IPS-NIHi11 (cell line): ENCODE measurements at places on chromosomes 1 and 21.
A peak's percentile ranks its signal among the peaks of the same experiment; 100 is the strongest.

DNA sequence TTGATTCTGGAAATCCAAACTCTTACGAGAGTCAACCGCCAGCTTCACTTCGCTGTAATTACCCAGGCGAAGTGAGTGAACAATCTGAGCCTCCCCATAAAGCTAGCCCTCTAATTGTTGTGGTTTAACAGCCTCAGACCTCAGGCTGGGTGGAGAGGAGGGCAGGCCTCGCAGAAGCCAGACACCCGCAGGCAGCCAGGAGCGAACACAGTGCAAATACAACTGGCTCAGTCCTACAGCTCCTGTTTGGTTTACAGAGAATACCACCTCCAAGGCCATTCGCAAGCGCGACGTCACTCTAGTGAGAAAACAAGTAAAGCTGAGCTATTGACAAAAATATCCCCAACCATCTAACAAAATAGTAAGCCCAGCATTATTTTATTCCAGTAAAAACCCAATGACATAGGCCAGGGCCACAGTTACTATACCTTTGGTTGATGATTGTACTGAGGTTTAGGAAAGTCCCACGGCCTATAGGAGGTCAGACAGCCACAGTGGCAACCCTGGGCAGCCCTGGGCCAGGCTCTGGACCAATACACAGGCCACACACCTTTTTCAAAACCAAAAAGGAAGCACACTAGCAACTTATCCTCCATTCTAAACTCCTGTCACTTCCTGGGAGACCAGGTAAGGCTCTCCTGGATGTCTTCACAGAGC, 163.3 kb downstream of the ETS2 start:
- no peak for DNase-seq

GRCh38 chr1:18443587-18444520, 36.9 kb upstream of the KLHDC7A start:
- no peak for DNase-seq

GRCh38 chr1:218383051-218383450, 37.9 kb downstream of the TGFB2 start:
- DNase-seq: no peak

GRCh38 chr1:78691995-78692747, 42.5 kb downstream of the IFI44 start:
- no peak for DNase-seq

DNA sequence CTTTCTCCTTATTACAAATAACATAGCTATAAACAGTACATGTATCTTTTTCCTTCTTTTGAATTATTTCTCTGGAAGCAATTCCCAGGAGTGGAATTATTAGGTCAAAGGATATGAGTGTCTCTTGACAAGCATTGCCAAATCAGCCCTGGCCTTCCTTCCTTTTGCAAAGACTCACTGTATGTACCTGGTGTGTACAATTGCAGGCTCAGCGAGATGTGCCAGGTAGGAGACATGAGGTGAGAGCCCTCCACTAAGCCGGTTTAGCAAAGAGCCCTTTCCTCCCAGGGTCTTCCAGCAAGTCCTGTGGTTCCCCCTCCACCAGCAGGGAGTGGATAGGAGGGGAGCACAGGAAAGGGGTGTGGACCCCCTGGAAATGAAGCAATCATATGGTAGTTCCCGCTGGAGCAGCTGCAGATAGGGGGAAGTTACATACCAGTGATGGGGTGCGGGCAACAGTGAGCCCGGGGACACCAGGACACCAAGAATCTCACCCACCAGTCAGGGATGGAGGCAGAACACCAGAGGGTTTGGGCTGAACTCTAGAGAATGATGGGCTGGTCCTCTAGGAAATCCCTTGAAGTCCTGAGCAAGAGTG, 18.3 kb downstream of the RCSD1 start:
- DNase-seq: no peak

GRCh38 chr1:46254668-46255067, 7.1 kb downstream of the RAD54L start:
- no peak for DNase-seq

GRCh38 chr1:197330213-197330612, 62.2 kb downstream of the CRB1 start:
- DNase-seq: no peak

DNA sequence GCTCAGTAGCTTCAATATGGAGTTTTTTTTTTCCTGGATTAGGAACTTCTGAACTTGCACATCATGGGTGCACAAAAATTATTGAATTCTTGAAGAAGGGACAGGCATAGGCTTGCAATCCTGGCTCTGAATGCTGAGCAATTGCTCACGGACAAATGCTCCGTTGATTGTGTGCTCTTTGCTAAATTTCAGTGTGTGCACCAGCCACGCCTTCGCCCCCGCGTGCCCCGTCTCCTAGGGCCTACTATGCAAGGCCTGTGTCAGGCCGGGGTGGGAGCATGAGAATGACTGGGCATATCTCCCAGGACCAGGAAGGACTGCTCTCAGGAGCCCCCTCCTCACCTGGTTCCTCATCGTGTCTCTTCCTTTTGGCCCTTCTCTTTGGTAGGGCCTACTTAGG, 17.4 kb downstream of the IL6R start:
- DNase-seq: no peak

GRCh38 chr1:230310381-230311163, 115.6 kb downstream of the PGBD5 start:
- DNase-seq: peak; percentile 90

DNA sequence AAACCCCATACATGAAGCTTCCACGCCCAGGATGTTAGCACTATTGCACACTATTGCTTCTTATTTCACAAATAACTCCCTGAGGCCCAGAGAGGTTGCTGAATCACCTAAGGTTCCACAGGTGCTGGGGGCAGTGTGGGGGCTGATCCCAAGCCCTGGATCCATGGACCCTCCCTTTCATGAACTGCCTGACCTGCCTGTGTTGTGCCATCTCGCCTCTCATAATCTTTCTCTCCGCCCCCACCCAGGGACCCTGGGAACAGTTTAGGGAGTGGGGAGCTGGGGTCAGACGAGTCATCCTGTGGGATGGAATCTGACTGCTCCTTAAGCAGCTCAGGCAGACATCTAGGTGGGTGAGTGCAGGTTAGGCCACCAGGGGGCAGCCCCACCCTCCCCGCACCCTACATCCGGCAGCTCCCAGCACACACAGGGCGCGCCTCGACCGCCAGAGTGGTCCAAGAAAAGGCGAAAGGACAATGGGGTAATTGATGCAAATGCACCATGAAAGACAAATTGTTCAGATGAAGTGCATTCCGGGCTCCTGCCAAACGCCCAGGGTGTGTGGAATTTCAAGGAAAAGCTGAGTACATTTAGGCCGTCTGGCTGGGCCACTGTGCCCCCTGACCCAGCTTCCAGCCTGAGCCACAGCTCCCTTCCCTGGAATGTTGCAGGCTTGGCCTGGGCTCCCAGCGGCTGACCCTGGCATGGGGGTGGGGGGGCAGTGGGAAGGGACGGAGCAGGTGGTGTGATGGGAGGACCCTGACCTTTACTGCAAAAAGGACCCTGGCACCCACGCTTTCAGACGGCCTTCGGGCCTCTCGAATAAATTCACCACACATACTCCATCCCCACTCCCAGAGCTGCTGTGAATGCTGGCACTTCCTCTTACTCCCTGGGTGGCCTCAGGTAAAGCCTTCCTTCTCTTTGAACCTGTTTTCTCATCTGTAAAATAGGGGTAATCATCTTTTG, 20.8 kb downstream of the PHLDA3 start:
- DNase-seq: peak; percentile 91

DNA sequence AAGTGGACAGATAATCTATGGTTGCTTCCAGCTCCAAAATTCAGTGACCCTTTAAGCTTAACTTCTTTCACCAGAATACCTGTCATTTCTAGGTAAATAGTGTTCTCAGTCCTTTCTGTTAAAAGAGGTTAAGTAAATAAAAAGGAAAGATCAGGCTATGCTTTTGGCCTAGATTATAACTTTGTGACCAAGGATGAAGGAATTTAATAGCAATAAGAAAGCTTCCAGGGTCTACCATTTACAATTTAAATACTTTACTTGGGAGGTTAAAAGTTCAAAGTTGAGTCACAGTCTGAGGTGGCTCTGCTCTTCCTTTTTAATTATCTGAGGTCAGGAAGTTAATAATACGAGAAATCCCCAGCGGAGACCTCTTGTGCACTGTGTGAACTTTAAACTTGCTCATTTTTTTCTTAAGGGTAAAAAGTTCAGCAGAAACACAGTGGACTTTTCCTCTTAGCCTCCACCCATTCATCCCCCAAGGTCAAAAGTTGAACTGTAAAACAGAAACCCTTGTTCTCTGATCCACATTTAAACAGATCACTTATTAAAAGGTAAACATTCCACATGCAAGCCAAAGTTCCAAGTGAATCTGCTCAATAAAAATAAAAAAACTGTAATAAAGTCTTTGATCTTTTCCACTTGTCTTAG, 187.1 kb downstream of the NRIP1 start:
- no peak for DNase-seq

DNA sequence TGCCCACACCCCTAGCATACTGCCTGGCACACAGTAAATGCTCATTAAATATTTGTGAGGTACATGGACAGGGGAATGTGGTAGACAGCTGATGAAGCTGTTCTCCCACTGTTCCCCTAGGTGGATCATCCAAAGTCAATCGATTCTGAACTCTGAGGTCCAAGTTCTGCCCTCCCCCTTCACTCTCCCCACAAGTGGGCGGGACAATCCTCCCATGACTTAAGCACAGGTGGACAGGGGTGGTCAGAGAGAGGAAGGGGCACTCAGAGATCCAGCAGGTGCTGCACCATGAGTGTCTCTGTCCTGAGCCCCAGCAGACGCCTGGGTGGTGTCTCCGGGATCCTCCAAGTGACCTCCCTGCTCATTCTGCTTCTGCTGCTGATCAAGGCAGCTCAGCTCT, at the start of gene CYP4A22:
CYP4A22 (plus strand) TSS at position 244 of the 400 bp plus-strand sequence; CDS start at position 289, 45 bp downstream.
- DNase-seq: no peak

GRCh38 chr1:74772945-74773344, 40.0 kb downstream of the TYW3 start:
- no peak for DNase-seq

GRCh38 chr1:179744401-179745130, 1.5 kb downstream of the FAM163A start:
- no peak for DNase-seq

GRCh38 chr1:209674957-209675564, at the start of gene G0S2:
Gene G0S2, plus strand, starts transcription at chr1:209675412. Its CDS starts 273 bp downstream, at chr1:209675685.
- peak; percentile 62 for DNase-seq

DNA sequence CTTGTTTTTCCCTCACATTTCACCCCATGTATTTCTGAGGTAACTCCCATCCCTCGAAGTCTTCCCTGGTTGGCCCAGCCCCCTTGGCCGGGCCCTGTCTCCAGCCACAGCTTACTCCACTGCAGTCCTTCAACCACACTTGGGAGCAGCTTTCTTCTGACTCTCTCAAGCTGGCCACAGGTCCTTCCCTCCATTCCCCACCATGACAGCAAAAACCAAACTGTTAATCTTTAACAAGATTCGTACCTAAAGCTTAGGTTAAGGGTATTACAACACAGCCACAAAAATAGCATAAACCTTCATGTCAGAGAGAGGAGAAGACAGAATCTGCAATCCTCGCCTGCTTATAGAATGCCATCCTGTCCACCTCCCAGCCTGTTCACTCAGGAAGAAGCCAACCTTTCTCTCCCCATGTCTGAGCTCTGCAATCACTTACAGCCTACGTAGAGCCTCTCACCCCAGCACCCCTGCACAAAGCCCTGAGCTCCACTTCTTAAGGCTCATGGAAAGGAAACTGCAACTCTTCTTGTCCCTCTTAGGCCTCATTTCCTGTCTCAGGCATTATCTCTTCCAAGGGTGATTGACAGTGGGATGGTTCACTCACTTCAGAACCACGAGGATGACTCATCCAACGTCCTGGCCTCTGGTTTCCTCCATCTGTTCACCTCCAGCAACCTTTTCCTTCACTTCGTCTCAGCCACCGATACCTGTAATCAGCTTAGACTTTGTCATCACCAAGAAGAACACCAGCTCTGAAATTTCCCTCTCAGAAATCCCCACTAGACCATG, 72.8 kb downstream of the CD2 start:
- no peak for DNase-seq

GRCh38 chr1:220516722-220517042, 11.3 kb upstream of the MARK1 start:
- no peak for DNase-seq

DNA sequence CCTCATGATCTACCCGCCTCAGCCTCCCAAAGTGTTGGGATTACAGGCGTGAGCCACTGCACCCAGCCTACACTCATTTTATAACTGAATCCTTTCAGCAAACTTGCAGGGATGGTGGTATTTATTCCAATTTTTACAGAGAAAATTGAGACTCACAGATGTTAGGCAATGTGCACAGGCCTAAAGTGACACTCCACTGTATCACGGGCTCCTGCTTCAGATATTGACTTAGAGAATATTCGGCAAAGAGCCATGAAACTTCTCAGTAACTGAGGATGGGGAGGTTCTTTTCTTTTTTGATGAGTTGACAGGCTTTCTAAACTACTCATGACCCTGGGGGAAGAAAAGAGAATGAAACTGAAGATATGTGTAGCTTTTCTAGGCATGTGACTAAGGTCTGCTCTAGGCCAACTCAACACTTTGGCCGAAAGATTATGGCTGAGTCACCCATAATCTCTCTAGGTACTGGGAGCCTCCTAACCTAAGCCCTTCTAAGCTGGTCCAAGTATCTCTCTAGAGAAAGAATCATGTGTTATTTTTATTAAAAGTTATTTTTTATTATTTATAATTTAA, 19.9 kb upstream of the PTCH2 start:
- DNase-seq: no peak

DNA sequence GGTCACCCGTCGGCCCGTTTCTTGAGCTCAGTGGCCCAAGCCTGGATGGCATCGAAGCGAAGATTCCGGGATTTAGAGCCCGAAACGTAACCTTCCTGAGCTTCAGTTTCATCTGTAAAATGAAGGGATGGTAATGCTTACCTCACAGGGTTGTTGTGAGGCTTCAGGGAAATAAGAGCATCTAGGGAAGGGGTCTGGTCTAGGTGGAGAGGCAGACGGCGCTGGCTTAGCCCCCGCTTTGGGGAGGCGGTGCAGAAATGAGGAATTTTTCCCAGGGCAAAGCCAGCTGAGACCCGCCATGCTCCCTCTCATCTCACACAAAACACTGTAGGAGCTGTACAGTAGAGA, 717 bp upstream of the MYCL start:
- DNase-seq: no peak

GRCh38 chr1:89064632-89065031, 376 bp downstream of the GBP1 start:
- no peak for DNase-seq

- peak; percentile 50 for DNase-seq
Measured at GRCh38 chr1:145707183-145707867, at the start of gene PDZK1. Gene PDZK1, minus strand, starts transcription at chr1:145707368. Its CDS starts 19,347 bp downstream, at chr1:145688021.

DNA sequence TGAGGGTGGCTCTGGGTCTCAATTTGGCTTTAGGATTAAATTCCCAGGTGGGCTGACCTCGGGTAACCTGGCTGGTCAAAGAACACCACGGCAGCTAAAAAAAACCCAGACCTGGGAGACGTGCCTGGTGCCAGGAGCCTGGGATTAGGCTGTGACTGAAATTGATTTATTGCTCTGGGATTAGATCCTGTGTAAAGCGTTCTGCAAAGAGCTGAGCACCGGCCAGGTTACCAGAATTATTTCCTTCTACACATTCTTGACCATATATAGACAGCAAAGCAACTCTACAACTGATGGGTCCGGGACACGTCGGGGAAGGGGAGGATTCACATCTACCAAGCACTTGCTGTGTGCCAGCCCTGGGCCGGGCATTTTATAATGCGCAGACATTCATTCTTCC, 45.2 kb downstream of the TMCO4 start:
- no peak for DNase-seq

- no peak for DNase-seq
Measured at GRCh38 chr1:229278120-229278741, 7.3 kb downstream of the RAB4A start.

- no peak for DNase-seq
Measured at GRCh38 chr1:191888996-191889622, 269.2 kb upstream of the RGS18 start.

- DNase-seq: no peak
Measured at GRCh38 chr1:115530407-115530806, 111.4 kb upstream of the VANGL1 start.

- no peak for DNase-seq
Measured at GRCh38 chr1:225655509-225656258, 2.8 kb upstream of the ENAH start.
